ENCODE measurements at places on chromosomes 7 and 10. TPM values are rescaled to one million over a fixed set of nuclear protein-coding genes. Genes with fewer than 3 reads are reported as not detected.

Gene MPP7
- total RNA-seq: 0.23 TPM

Gene PRSS37
- total RNA-seq: not detected

Gene SPDYE9
- total RNA-seq: not detected

Gene AGBL3
- 1.2 TPM for total RNA-seq

Gene NPM3
- total RNA-seq: 126 TPM

Gene ASZ1
- total RNA-seq: not detected
